ENCODE measurements at places on chromosomes 2 and 18.

DNA sequence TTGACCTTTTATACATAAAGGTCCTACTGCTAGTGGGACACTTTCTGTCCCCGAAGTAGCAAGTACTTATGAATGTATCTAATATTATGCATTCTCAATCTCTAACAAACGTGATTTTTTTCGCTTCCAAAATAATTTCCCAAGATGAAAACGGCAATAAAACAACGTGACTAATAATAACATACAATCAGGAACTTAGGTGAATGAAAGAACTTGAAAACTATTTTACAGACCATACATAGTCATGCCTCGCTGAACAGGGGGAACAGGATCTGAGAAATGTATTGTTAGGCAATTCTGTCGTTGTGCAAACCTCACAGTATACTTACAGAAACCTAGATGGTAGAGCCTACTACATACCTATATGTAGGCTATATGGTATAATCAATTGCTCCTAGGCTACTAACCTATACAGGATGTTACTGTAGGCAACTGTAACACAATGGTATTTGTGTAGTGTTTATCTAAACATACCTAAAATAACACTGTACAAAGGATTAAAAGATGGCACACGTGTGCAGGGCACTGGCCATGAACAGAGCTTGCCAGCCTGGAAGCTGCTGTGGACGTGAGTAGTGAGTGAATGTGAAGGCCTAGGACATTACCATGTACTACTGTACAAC is 2.5 kb downstream of the RTN4 start:
- no peak for DNase-seq

DNA sequence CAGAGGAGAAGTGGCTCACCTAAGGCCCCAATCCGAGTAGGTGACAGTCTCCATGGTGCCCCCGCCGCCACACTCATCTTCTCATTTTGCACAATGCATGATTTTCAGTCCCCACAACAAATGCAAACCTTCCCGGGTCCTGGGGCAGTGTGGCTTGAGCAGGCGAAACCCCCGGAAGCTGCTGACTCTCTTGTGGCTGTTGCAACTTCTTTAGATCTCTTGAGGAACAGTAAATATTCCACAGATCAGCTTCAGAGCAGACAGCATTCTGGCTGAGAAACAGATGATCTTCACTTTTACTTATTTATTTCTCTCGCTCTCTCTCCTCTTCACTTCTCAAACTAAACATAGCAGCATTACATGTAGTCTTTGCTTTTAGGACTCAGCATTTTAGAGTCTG is 51.9 kb downstream of the ASAP2 start:
- no peak for DNase-seq

DNA sequence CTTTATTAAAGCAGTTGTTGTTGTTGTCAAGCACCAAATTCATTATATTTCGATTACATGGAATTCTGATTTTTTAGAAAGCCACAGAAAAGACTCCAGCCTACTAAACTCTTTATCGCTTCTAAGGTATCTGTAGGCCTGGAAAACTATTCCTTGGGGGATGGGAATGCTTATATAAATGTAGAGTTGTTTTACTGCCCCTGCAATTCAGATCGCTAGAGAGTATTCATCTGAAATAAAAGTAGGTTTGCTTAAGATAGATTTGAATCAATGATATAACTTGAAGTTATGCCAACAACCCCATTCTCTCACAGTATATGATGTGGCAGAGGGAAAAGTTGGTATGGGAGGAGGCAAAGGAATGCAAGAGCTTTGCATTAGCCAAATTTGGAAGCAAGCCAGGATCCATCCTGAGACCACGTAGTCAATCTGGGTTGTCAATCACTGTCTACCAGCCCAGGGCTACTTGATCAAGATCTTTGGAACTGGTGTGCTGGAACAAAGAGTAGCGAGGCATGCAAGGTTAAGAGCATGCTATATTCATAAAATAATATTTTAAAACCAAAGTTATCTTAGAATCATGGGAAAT is 95.9 kb downstream of the LYPD6B start:
- no peak for DNase-seq

DNA sequence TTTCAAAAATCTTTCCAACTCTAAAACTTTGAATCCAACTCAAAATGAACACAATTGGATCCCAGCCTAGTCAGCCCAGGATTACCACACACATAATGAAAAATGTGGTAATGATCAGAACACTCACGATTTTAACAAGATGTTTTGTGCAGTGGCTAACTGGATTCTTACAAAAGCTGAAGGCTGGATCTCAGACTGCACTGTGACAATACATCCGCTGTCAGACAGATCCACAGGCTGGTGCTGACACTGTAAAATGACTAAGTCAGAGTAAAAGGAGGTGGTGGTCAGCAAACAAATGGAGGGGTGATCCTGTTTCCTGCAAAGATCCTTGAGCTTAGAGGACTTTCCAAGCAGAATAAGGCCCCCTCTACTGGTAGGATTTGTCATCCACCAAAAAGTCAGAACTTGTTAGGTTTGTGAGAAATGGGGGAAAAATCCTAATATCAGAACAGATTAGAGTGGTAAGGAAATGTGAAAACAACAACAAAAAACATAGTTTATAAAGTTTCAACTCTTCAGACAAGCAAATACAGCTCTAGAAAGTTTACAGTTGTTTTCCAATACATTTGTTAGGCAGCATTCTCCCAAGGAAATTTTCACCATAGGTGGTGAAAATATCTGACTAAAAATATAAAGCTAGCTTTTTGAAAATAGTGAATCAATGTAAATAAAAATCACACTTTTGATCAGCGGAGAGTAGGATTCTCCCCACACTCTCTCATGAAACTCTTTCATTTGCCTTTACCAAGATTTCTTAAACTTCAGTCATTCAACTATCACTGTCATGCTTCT is 211.9 kb downstream of the AGPS start:
- no peak for DNase-seq

DNA sequence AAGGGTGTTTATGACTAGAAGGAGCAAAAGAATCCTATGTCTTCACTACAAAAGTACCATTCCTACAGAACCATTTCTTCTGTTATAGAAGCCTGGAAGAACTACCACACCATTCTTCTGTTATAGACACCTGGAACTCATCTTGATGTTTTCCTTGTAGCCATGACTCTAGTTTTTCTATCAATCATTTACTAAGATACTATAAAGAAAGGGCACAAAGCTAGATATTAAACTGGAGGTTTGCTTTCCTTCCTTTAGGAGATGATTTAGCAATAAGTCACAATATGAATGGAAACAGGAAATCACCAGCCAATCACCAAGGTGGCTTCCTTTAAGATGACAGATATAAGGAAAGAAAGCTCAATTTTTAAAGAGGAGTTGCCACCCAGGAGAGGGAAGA is 100.3 kb upstream of the NEUROD1 start:
- DNase-seq, result no peak

Measured in activated naive CD4-positive, alpha-beta T cell (primary cell).